Posterior cingulate gyrus (tissue), 11 donors: ENCODE measurements at places on chromosomes 7 and 10.

DNA sequence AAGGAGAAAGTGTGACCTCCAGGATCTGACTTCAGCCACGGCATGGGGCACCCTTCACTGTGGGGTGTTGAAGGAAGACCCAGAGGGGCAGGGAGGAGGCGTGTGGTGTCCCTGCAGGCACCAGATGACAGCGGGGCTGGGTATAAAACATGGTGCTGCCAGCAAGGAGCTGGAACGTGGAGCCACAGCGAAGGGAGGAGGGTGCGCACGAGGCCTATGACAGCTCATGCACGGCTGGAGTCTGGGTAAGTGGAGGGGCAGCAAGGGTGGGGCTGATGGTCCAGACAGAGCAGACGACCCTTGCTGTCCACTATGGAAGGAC, 27.8 kb upstream of the FOXL3 start:
- no peak for DNase-seq

- no peak for DNase-seq
Observed at GRCh38 chr7:27192546-27193334, 7.2 kb downstream of the HOXA13 start.

GRCh38 chr10:125014086-125014830, 72.3 kb downstream of the ZRANB1 start:
- DNase-seq, result no peak

DNA sequence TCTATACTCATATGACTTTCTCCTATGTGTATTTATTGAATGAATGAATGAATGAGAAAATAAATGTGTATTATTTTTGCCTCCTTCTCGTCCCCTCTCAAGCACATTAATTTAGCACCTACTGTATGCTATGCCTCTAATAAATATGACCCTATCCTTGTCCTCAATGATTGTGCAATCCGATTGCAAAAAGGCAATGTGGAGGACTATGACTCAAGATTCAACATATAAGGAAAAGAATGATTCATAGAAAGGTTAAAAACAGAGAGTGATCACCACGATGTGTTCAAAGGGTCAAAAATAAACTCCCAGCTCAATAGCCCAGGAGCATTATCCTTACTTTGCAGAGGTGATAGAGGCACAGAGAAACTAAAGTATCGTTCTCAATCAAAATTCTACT, 322.8 kb upstream of the SORCS1 start:
- DNase-seq, result no peak

DNA sequence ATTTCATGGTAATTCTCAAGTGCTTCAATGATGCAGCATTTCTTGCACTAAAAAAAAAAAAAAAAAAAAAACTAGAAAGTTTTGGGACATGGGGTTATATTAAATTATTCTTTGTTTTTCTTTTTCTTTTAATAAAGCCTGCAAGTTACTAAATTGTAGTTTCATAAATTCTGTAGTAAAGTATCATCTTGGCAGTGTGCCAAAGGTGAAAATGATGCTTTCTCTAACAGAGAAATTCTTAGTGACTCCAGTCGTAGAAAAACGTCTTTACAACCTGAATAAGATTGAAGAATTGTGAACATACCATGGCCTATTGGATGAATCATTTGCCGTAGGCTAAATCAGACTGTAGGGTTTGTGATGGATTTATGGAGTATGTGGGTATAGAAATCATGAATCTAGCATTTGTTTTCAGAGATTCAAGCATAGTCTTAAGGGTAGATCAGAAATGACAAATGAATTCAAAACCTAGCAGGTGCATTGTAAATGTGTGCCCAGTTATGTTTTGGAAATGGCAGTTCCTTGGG, 27.1 kb downstream of the RBM17 start:
- DNase-seq, result no peak

DNA sequence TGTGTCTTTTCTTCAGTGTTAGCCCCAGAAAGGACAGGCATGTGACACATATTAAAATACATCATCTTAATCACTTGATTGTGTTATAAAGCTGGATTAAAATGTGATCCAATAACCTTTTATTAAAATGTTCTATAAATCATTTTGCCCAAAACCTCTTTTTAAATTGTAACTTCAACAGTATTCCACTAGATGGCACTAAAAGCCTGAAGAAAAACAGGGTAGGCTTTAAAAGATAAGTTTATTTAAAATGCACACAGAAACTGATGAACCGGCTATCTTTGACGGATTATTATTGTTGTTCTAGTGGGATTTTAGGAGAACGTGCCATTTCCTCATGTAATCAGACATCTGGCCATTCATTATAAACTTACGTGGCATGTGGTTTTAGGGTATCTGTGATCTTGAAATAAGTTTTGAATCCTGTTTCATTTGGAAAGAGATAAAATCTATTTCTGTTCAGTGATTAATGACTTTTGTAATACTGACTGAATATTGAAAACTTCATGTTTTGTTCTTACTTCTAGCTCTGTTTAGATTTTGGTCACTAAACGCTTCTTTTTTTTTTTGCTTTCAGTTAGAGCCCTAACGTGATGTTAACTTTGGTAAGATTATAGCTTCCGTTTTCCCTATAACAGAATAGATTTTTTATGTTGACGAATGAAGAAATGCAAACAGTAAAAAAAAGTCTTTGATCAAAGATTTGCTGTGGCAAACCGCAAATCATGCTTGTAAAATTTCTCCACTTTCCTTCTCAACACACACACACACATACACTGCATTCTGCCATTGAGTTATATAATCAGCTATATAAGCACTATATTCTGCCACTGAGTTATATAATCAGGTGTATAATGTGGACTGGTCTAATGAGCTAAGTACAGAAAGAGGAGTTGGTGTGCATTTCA, 13.6 kb downstream of the VPS50 start:
- DNase-seq, result no peak

DNA sequence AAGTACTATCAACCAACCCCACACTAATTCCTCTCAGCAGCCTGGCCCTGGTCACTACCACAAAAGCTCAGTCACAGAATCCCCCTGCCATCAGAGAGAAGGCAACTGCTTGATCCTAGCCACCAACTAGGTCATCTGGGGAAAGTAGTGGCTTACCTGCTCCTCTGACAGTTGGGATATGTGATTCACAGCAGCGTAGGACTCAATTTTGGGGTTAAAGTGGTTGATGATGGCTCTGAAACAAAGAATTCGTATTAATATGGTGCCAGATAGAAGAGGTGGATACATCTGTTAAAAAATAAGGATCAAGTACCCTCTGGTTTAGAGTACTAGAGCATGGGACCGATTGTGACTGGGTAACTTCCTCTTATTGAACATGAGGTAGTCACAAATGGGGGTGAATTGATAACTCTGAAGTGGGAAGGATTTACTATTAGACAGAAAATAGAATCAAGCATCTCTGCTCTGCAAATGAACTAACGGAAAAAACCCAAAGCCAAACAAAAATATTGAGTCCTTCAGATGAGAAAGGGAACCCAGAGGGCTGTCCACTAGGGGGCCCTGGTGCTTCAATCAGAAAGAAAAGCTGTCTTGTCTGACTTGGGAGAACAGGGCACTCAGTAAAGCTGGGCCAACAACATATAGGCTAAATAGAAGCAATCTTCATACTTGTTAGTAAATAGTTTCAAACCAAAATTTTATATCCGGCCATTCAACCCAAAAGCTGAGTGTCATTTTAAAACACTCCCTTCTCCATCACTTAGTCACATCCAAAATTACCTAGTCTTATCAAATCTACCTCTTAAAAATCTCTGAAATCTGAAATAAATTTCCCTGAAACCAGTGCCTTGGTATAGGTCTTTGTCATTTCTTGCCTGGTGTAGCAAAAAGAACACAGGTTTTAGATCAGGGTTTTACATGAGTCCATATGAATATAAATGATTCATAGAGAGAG, 45.9 kb upstream of the KCNIP2 start:
- DNase-seq, result peak; percentile 81

- no peak for DNase-seq
Observed at GRCh38 chr7:80870813-80871212, 48.0 kb downstream of the SEMA3C start.

- no peak for DNase-seq
Observed at GRCh38 chr10:71302874-71303568, 16.0 kb upstream of the SLC29A3 start.
